ENCODE measurements at places on chromosomes 7 and 10.

DNA sequence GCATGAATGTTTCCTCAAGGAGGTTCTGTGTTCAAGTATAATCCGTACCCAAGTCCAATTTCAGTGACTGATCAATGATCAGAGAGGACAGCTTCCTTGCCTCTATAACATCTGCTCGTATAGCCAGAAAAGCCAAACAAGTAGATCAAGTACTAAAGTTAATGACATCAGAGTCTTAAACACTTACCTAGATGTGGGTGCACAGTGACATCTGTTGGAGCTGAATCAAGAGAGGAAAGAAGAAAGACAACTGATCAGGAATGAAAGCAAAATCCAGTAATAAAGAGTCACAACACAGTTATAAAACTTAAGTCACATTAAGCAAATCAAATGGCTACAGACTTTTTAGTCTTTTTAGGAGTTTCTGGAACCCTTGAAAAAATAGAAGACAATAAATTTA is 236.5 kb downstream of the RELN start:
- no peak for DNase-seq

DNA sequence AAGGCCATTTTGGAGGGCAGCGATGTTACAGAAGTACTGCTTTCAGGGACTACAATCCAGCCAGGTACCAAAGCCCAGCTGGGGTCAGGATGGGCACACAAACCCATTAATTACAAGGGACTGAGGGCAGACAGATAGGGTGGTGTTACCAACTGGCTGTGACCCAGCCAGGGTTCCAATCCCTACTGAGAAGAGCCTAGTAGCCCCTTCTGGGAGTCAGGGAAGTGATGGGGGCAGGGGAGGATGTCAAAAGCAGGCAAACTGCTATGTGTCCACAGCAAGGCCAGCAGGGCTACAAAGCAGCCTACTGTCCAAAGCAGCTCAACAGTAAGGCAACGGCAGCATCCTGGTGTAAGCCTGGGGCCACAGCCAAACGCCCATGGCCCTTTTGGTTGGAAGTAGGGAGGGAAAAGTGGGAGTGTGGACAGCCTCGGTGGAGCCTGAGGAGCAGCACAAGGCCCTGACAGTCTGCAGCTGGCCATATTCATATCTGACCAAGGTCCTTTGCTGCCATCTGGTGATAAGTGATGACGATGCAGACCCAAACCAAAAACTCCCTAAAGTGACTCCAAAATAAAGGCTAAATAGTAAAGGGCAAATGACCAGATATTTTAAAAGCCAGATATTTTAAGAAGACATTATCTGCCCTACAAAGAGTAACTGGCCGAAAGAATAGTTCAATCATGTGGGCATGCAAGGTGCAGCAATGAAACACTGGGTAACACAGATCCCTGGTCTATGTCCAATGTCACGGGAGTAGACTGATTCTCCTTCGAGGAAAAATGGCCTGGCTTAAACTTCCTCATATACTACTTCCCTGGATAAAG is 56.9 kb downstream of the XPNPEP1 start:
- DNase-seq: no peak

DNA sequence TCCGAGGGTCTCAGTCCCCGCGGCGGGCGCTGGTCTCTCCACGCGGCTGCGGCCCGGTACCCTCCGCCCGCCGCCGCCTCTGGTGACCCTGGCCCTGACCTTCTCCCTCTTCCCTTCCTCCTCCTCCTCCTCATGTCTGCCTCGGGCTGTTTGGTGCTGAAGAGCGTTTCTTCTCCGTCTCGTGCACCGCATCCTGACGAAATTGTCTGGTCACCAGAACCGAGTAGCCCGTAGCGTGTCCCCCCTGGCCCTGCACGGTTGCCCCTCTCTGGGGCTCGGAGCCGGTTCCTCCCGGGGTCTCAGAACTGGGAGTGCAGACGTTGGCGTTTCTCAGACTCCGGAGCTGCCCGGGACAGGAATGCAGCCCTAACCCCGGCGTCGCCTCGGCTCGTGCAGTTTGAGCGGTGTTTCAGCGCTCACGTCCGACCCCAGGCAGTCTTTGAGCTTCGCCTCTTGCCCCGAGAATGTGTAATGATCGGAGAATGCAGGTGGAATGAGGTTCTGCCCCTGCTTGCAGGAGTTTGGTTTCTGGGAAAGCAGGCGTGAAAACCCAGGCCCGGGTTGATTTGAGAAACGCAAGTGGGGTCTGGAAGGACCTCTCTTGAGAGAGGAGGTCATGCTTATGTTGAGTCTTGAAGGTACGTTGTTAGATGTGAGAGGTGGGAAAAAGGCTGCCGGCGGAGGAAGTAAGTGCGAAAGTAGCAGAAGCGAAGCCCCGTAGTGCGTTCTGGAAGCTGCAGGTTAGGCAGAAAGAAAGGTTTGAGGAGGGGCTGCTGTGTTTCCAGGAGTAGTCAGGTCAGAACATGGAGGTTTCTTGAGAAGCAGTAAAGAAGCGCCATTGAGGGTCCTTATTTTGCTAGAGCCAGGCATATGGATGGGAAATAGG is 743 bp downstream of the RBM17 start:
- no peak for DNase-seq

DNA sequence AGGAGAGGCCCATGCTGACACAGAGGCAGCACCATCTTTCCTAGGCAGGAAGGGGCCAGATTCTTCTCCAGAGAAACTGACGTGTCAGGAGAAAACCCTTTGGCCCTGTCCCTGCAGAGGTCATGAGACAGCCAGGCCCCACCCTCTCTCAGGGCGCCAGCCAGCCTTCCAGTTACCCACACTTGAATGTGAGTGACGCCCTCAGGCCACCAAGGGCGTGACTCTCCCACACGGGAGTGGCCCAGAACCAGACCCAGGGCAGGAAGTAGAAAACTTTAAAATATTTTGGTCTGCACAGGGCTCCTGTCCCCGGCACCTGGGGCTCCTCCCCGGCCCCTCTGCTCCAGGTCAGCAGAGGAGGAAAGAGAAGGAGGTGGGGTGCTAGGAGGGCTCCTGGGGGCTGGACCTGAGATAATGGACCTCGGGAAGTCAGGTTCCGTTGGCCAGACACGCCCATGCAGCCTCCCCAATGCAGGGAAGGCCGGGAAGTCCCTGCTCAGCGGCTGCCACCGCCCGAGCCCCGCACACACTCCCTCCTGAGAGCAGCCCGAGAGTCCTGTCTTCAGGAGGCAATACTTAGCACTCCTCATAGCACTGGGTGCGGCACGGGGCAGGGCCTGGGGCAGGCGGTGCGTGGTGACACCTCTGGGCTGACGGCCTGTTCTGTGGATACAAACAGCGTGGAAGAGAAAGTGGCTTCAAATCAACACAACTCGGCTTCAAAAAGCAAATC is 67.0 kb upstream of the CFAP46 start:
- DNase-seq: no peak

GRCh38 chr10:54914049-54914448 is 113.0 kb upstream of the PCDH15 start:
- DNase-seq: no peak

DNA sequence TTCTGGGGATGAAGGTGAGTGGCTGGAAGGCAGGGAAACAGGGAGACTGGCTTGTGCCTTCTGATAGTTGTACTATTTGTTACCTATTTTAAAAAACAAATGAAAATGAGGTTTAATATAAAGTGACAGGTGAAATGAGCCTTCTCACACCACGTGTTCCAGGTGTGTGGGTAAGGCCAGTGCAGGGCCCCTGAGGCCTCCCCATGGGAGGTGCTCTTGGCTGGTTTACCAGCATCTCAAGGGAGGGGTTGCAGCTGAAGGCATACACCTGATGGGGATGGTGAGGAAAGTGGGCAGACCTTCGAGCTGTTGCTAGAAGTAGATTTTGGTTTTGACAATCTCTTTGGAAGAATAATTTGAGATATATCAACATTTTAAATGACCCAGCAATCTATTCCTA is 103.6 kb downstream of the ARHGAP22 start:
- DNase-seq: no peak

DNA sequence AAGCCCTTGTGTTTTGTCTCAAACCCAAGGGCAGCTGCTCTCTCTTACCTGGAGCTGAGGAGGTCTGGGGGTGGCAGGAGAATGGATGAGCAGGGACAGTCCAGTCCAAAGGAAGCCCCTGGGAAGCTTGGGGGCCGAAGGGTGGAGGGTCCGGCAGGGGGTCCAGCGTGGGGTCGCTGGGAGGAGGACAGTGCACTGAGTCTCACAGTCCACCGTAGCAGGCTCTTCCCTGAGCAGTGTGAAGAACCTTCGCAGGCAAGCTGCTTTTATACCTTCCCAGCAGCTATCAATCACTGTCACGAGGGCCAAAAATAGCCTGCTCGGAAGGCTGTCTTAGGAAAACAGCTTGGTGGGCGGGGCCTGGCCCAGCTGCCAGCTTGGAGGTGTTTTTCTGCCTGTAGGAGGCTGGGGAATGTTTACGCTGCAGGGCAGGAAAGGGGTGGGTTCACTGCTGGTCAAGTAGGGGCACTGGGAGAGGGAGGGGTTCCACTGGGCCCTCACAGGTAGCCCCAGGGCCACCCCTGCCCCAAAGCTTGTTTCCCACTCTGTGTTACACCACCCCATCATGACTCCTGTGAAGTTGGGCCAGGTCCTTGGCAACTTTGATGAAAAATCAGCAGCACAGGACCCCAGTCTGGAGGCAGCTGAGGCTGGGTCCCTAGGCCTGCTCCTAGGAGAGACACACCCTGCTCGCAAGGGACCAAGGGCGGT is at the start of gene DEPP1:
Gene DEPP1, minus strand, starts transcription at position 240 of the 711 bp plus-strand sequence. CDS start 779 bp downstream, outside the sequence.
- no peak for DNase-seq

GRCh38 chr10:122142641-122143237 is 128.4 kb upstream of the BTBD16 start:
- DNase-seq: no peak

DNA sequence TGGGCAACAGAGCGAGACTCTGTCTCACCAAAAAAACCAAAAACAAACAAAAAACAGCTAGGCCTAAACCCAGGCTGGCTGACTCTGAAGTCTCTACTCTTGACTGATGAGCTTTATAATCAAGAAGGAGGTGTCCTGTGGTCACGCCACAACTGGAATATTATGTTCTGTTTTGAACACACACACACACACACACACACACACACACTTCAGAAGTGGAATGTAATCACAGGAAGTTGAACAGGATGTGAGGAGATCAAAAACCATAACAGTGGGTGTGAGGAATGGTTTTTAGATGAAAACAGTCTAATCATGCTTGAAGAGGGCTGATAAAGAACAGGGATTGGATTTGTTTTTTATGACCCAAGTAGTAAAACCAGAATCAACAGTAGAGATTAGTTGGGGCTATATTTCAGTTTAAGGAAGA is 51.1 kb upstream of the IL6 start:
- DNase-seq: no peak

GRCh38 chr10:100163704-100164621 is 21.9 kb downstream of the ERLIN1 start:
- no peak for DNase-seq

GRCh38 chr7:147798001-147798400 is 792.6 kb upstream of the C7orf33 start:
- DNase-seq: no peak

DNA sequence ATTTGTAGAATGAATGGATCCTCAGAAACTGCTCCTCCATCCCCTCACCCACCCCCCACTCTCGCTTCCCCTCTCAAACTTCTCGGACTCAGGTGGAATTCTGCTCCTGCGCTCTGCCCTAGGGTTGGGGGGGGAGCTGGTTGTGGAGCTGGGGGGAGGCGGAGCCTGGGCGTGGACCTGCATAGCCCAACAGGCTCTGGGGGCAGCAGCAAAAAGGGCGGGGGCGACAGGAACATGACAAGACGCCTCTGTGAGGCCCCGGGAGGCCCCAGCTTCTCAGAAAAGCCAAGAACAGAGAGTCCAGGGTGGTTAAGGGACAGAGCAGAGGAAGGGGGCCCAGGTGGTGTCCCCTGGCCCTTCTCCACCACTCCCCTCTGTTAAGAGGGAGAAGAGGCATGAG is 3.5 kb downstream of the TSC22D4 start:
- no peak for DNase-seq

GRCh38 chr7:57205000-57205399 is 72.8 kb upstream of the ZNF479 start:
- DNase-seq: no peak

- no peak for DNase-seq
These were observed 81.6 kb downstream of the MGMT start for GRCh38 chr10:129548600-129548999.

DNA sequence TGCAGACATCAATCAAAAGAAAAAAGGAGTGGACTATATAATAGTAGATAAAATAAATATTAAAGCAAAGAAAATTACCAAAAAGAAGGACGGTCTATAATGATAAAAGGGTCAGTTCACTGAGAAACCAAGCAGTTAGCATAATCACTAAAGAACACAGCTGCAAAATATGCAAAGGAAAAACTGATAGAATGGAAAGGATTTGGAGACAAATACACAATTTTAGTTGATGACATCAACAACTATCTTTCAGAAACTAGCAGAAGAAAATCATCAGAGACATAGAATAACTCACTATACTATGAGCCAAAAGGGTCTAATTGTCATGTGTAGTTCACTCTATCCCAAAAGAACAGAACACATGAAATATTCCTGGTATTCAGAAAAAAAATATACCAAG is 316.4 kb upstream of the IGFBP3 start:
- DNase-seq: no peak

DNA sequence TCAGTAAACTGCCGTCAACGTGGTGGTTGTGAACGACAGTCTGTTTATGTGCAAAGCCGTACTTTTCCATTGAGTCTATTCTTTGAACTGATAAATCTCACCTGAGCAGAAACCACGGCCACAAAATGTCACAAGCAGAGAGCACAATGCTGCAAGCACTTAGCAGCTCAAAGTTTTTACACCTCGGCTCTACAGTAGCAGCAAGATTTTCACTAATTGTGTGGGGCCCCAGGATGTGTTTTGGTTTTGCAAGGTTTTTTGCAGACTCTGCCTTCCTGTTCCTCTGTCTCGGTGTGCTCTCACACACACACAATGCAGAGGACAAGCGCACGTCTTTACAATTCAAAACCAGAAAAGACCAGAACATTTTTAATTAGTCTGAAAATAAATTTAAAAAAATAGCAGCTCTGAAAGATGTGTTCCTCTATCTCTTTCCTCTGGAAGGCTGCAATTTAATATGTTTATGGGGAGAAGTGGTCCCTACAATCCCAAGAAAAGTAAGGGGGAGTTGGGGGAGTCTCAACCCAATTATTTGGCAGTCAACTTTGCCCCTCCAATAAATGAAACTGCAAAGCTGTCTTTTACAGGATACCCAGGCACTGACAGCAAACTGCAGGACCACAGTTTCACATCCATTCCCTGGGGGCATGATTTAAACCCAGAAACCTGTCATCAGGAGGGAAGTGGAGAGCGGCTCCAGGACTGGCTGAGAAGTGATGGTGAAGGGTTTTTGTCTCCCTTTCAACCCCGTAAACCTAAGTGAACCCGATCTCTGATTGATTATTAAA is 73.8 kb upstream of the SFMBT2 start:
- DNase-seq: peak; percentile 94

DNA sequence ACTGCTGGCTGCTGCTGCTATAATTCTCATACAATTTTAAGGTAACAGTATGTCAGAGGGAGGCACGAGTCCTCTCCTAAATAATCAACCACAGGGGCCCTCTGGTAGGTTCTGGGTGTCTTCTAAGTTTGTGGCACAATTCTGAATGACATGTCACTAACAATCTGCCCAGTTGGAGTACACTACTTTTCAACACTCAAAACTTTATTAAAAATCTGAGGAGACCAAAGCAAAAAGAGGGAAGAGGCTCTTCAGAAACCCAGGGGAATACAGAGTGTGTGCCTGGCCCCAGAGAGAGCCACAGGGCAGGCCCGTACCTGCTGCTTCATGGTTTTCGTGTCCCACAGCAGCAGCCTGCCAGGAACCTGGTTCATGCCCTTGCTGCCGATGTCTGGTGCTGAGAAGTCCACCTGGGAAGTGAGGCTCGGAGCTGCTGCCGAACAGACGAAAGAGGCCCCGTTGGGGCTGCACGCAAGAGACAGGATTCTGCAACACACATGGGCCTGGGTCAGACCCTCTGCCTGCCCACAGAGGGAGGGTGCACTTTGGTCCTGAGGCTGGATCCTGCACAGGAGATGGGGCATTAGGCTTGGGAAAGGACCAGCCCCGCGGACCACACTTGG is 18.3 kb downstream of the WDR91 start:
- no peak for DNase-seq
